Stimulated activated CD8-positive, alpha-beta memory T cell treated with anti-CD3 and anti-CD28 coated beads, Interleukin-7, amount 100 ng/mL, for 1 hour (primary cell): ENCODE measurements at places on chromosomes 12 and 14.

DNA sequence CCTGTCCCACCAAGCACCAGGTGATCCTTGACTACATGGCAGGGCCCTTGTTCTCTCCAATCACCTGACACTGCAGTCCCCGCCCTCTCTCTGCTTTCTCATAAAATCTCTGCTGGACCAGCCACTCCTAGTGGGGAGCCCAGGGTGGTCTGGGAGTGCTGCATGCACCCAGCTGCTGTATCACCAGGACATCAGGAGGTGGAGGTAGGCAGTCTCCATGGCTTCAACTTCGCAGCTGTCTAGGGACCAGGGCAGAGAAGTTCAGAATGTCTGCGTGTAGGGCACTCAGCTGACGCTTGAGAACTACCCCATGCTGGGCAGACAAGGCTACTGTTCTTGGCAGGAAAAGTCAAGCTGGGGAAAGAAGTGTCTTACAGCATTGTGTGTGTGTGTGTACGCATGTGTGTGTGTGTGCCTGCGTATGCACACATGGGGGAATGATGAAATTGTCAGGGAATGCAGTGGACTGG is 2.6 kb downstream of the WSCD2 start:
- DNase-seq = no peak

- no peak for DNase-seq
Observed at GRCh38 chr12:52285172-52285745, 6.1 kb downstream of the KRT81 start.

- DNase-seq = no peak
Observed at GRCh38 chr12:95497031-95497430, 23.1 kb downstream of the METAP2 start.

- DNase-seq = no peak
Observed at GRCh38 chr12:31236998-31237637, 88.8 kb downstream of the SINHCAF start.

- no peak for DNase-seq
Observed at GRCh38 chr12:96401076-96401871, 1.0 kb upstream of the CDK17 start.

DNA sequence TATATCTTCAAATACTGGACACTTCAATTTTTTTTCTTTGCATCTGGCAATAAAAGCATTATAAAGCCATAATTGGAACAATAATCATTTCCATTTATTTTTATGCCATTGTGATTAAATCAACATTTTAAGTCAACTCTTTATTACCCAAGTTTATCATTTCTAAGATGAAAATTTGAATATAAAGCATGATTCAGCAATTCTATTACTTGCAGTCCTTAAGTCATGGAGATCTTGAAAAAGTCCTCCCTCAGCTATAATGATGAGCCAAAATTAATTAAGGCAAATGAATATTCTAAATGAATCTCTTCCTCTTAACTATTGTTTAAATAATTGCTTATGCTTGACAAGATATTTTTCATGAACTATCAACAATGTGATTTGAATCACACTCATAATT is 65.7 kb downstream of the LIN7A start:
- DNase-seq = no peak

GRCh38 chr12:20483776-20484175 is 115.4 kb downstream of the PDE3A start:
- DNase-seq = no peak

DNA sequence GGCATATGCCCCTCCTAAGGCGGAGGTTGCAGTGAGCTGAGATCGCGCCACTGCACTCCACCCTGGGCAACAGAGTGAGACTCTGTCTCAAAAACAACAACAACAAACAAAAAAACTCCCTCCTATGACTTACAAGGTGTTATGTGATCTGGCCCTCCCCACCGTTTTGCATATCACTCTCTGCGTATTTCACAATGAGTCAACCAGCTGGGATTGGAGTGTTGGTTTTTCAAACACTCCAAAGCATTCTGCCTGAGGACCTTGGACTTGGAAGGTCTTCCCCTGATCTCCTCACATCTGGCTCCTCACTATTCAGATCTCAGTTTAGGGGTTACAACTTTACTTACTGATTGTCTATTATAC is 14.0 kb downstream of the MANSC1 start:
- DNase-seq = no peak

DNA sequence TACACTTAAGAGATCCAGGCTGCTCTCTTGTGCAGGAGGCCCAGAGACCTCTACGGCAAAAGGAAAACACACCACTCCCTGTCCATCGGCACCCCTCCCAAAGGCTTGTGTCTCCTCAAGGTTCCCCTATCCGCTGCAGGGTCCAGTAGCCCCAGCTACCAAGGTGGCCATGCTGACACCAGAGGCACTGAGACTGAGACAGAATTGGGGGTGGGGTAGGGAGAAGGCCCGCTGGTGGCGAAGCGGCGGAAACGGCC is 590 bp downstream of the DDIT3 start:
- DNase-seq = no peak

DNA sequence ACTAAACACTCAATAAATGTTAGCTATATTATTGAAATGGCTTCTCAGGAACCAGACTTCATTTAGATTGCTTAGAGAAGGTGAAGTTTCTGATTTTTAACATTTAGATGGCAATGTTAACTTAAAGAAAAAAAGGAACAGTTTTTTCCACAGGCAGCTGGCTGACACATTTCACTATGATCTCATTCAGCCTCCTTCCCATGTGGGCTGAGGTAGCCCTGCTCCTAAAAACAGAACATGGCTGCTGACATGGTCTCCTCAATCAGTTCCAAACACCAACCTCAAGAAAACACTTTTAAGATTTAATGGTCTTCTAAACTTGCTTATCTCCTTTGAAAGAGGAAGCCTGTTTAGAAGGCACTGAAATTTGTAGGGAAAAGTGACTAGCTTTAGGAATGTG is 23.8 kb downstream of the GNS start:
- DNase-seq = no peak

DNA sequence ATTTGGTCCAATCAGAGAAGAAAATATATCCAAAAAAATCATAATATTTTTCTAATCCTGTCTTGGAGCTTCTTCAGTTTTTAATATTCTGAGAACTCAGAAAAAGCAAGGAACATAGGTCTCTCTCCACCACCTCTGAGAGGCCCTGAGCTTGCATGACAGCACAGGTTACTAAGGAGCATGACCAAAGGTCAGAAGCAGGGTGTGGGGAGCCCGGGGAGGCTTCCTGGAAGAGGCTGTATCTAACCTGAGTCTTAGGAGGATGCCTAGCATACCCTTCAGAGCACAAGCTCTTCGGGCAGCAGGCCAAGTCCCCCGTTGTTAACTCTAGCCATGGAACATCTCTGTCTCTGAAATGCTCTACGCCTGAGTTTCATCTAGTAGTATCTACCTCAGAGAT is 15.7 kb upstream of the STON2 start:
- DNase-seq = no peak

DNA sequence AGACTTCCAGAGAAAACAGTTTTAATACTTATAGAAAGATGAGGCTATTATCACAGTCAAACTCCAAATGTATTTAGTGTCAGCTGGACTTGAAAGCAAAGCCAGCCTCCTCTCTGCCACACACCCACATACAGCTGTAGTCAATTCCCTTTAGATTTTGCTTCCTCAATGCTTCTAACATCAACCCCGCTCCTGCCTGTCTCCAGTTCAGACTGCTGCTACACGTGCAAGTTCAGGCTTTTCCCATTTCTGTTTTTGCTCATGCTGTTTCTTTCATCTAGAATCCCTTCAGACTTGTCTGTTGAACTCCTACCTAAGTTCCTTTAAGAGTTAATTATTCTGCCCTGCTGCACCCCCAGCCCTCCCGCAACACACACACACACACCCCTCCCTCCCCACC is 380.0 kb downstream of the KCNH5 start:
- DNase-seq = no peak

DNA sequence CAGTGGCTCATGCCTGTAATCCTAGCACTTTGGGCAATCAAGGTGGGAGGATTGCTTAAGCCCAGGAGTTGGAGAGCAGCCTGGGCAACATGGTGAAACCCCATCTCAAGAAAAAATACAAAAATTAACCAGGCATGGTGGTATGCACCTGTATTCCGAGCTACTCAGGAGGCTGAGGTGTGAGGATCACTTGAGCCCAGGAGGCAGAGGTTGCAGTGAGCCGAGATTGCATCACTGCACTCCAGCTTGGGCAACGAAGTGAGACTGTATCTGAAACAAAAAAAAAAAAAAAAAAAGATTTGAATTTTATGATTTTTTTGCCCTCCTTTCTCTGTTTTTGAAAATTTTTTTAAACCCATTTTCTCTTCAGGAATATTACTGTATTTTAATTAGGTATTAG is 17.7 kb downstream of the C12orf75 start:
- DNase-seq = no peak

DNA sequence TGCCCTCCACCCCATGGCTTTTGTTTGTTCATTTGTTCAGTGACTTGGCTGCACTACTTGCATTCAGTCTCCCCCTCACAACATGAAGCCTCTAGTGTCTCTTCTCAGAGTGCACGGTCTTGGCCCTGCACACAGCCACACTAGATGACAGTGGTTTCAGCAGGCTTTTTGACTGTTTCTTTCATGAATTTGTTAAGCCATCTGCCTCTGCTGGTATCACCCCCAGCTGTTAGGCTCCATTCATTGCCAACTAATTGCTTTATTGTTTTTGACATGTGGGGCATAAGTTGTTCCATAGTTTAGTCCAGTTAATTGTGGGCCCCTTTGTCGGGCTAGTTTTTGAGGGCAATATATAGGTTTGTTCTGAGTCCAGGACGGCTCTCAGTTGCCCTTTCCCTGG is 18.8 kb downstream of the OS9 start:
- no peak for DNase-seq

DNA sequence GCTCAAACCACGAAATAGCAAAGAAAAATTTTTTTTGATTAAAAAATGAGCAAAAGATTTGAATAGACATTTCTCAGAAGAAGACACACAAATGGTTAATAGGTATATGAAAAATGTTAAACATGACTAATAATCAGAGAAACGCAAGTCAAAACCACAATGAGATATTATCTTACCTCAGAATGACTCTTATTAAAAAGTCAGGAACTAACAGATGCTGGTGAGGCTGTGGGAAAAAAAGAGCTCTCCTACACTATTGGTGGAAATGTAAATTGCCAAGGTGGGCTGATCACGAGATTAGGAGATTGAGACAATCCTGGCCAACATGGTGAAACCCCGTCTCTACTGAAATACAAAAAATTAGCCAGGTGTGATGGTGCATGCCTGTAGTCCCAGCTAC is 315.5 kb upstream of the FLRT2 start:
- DNase-seq = no peak

GRCh38 chr14:84532016-84532415 is 997.9 kb upstream of the FLRT2 start:
- DNase-seq = no peak

GRCh38 chr12:97714107-97714563 is 251.5 kb downstream of the RMST start:
- no peak for DNase-seq

GRCh38 chr12:90621927-90622326 is 333.0 kb downstream of the CCER1 start:
- DNase-seq = no peak
